Stromal cell of bone marrow (primary cell): ENCODE measurements at places on chromosomes 2 and 18.

DNA sequence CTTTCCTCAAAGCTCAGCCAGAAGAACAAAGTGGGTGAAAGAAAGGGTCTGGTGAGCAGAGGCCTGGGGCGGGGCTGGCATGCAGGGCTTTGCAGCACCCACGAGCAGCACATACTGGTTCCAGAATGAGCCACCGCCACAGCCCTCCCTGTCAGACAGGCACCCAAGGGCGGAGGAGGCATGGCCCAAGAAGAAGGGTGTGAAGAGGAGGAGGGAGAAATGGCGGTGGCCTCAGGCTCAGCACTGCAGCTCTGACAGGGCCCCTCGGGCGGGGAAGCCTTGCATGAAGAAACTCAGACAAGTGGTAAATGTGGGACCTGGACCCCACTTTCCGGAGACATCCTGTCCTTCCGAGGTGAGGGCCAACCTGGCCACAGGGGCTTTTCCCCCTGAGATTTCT lies 15.7 kb downstream of the FAM228A start:
- DNase-seq: no peak

DNA sequence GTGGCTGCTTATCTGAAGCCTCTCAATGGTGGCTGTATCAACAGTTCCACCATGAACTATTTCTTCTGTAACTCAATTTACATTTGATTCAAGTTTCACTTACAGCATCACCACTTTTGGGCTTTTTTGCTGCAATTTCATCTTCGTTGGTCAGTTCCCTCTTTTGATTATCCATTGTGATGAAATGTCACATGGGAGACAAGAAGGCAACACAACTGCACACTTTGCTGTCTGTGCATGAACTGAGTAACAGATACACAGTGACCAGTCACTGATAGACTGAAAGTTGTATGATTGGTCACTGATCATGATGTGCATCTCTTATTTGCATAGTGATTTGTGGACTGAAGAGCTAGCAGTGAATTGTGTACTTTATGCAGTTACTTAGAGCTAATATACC lies 130.7 kb upstream of the RNF152 start:
- no peak for DNase-seq

DNA sequence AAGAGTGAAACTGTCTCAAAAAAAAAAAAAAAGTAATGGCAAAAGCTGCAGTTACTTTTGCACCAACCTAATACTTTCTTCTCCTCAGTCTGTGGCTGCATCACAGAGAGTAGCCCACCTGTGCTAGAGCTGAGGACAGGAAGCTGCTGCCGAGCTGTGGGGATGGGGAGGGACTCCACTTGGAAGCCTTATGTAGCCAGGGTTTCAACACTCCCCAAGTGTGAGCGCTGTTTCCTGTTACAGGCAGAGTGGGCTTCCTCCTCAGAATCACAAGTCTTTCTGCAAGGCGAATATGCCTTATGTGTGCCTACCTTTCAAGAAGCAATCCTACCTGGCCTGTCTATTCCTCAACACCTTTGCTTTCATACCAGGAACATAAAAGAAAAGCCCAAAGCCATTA lies 36.3 kb upstream of the CYP27C1 start:
- no peak for DNase-seq

GRCh38 chr2:135047300-135047699 lies at the start of gene MAP3K19:
MAP3K19 (minus strand) TSS chr2:135047447; CDS start chr2:135024647, 22,800 bp downstream.
- no peak for DNase-seq

DNA sequence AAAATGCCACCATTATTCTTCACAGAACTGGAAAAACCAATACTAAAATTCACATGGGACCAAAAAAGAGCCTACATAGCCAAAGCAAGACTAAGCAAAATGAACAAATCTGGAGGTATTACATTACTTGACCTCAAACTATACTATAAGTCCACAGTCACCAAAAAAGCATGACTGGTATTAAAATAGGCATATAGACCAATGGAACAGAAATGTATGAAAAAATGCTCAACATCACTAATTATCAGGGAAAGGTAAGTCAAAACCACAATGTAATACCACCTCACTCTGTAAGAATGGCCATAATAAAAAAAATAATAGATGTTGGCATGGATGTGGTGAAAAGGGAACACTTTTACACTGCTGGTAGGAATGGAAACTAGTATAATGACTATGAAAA lies 158.6 kb downstream of the CDH2 start:
- DNase-seq: no peak

DNA sequence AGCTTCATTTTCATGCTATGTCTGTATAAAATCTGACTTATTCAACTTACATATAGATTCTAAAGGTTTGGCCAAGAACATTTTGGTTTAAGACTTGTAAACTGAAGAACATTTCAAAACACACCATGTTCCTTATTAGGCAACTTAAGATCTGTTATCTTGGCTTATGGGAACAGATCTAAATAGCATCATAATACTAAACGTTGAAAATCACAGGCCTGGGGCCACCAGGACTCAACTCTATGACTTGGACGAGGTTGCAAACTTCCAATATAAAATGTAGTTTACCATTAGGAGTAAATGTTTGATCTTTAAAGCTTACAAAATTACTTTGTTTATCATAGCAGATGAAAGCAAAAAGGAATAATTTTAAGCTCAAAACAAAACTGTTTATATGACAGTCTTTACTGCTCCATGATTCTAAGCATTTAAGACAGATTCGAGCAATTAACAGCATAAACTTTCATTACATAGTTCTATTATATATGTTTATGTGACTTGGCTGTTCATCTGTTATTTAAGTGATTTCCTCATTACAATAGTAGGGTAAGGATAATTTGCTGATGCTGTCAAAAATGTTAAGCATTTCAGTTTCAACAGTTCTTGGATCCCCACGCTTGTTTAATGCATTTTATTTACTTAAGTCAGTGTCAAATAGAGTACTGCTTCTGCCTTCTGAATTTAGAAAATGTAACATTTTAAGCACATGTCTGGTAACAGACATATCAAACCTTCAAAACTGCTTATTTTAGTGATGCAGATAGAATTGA lies 8.3 kb downstream of the TCF4 start:
- DNase-seq: no peak

DNA sequence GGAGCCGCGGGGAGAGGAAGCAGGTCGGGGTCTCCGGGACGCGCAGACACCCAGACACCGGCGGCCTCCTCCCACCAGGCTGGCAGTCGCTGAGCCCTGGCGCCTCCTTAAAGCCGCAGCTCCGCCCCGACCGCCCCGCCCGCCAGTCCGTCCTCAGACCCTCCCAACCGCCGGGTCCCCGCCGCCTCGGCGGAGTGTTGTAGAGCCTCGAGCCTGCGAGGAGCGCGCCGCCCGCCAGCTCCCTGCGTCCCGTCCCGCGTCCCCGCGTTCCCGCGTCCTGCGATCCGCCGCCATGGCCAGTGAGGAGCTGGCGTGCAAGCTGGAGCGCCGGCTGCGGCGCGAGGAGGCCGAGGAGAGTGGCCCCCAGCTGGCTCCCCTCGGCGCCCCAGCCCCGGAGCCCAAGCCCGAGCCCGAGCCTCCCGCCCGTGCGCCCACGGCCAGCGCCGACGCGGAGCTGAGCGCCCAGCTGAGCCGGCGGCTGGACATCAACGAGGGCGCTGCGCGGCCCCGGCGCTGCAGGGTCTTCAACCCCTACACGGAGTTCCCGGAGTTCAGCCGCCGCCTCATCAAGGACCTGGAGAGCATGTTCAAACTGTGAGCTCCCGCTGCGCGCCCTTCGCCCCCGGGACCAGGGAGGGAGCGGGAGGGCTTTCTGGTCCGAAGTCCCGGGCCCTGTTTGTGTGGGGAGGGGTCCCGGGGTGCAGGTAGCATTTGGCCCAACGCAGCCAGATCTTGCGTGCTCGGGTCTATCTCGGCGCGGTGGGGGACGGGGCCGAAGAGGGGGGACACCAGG lies at the start of gene EFHD1:
Gene EFHD1, plus strand, starts transcription at position 192 of the 793 bp plus-strand sequence. Its CDS starts 101 bp downstream, at position 293.
- no peak for DNase-seq

GRCh38 chr2:3316456-3317276 lies 61.0 kb downstream of the EIPR1 start:
- no peak for DNase-seq
